Omental fat pad (tissue), 4 donors: ENCODE measurements at places on chromosomes 16 and 17.

DNA sequence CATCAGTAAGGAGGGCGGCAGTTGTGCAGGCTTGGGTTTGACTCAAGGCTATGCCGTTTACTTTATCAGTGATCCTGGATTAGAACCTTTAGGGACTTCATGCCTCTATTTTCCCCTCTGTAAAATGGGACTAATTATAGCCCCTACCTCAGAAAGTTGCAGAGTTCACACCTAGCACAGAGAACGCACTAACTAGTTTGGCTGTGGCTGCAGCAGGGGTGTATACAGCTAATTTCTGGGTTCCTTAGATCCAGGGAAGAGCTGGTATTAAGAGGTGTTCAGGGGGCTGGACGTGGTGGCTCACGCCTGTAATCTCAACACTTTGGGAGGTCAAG lies 267.3 kb downstream of the CPPED1 start:
- DNase-seq = no peak

DNA sequence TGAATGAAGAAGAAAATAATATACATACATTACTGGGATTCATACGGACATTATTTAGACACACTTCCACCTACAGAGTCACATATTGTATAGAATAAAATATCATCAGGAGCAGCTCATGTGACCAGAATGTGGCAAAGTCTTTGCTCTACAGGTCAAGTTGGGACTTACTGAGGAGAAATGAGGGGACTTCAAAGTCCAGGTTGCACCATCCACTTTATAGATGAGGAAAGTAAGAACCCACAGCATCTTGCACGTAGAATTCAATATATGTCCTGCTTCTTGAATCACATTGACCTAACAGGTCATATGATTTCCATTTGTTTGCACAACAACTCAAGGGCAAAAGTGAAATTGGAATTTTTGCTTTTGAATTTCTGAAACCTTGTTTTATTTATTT lies 524.3 kb downstream of the WWOX start:
- DNase-seq = no peak

DNA sequence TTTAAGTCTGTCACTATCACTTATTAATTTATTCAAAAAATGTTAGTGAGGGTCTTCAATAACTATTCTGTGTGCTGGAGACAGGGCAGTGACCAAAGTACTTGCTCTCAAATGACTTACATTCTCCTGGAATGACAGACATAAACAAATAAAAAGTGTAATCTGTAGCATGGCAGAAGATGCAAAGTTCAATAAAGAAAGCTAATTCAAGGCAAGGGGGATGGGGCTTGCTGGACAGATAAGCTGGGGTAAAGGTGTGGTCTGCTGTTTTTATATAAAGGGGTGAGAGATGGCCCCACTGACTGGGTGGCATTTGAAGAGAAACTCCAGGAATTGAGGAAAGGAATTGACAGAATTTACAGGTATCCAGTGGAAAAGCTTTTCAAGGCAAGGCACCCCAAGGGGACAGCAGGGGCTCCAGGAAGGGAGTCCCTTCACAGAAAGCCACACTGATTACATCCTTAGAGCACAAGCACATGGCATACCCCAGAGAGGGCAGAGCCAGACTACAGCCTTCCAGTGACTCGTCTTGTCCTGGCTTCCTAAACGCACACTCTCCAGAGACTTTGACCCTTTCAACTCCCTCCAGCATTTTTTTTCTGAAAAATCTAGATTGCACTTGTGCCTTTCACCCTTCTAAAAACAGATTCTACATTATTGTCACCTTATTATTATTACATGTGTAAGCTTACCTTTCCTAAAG lies 123.7 kb upstream of the HS3ST3A1 start:
- DNase-seq = no peak

DNA sequence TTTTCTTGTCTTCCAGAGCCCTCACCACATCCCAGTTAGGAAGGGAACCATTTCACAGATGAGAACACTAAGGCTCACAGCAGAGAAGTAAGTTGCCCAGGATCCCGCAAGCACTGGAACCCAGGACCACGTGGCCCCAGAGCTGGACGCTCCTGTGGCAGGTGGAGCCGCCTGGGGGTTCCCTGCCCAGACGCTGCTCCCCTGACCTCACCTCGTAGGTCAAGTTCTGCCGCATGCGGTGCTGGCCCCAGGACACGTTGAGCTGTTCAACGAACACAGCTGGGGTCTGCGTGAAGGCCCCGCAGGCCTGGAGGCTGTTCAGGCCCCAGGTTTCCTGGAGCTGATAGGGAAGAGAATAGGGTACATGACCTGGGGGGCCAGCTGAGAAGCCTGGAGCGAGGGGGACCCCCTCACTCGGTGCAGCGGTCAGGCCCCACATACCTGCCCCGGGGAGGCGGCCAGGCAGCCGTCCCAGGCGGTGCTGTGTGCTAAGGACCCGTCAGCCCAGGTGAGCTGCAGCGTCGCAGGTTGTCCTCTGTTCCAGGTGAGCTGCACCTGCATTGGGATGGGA lies 54.1 kb downstream of the RMI2 start:
- no peak for DNase-seq

- DNase-seq = no peak
These were observed 620.7 kb downstream of the RBFOX1 start for GRCh38 chr16:7953360-7953759.

DNA sequence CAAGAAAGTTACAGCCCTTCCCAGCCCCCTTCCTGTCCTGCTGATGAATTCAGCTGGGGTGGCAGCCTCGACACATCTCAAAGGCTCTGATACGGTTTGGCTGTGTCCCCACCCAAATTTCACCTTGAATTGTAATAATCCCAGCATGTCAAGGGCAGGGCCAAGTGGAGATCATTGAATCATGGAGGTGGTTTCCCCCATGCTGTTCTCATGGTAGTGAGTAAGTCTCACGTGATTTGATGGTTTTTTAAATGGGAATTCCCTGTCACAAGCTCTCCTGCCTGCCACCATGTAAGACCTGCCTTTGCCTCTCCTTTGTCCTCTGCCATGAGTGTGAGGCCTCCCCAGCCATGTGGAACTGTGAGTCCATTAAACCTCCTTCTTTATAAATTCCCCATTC lies 163.2 kb upstream of the FOXF1 start:
- no peak for DNase-seq

DNA sequence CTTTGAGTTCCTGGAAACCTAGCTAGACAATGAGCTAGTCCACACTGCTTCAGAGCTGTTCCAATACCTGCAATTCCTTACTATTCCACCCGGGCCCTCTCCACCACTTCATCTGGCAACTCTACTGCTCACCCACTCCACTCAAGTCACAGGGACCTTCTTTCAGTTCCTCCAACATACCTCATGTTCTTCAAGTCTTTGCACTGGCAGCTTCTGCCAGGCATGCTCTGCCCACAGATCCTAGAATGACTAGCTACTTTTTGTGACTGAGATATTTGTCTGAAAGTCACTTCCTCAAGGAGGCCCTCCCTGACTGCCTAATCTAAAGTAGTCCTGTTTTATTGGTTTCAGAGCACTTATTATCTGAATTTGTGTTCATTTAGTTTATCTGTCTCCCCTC lies 86.4 kb downstream of the TEX14 start:
- DNase-seq = no peak

- no peak for DNase-seq
These were observed 13.2 kb downstream of the CD300LG start for GRCh38 chr17:43860077-43860725.

GRCh38 chr17:36979565-36979941 lies 30.8 kb downstream of the AATF start:
- DNase-seq = no peak

- DNase-seq = no peak
These were observed 1.3 kb downstream of the METRN start for GRCh38 chr16:716200-716568.

DNA sequence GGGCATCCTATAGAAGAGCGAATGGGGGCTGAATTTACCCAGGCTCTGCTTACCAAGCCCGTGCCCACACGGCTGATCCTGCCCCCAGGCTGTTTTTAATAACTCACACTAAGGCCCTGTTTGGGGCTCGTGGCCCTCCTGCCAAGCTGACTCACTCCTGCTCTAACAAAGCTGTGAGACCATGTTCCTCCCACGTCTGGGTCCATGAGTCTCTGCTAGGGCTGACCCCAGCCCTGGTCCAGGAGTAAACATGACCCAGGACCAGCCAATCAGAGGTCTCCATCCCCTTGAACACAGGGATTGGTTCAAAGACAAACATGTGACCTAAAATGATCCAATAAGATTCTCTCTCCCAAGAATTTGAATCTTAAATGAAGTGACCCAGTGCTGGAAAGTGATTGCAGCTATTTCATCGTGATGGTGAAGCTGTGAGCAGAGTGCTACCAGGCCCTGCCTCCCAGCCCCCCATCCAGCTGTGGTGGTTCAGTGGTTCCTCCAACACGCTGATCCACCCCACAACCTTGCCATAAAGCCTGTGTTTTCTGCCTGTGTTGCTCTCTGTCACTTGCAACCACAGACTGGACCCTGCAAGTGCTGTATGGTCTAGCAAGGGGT lies 57.2 kb downstream of the C16orf82 start:
- DNase-seq = no peak

- DNase-seq = no peak
These were observed 22.6 kb upstream of the ITGA3 start for GRCh38 chr17:50033316-50033715.

- DNase-seq = no peak
These were observed 17.7 kb upstream of the TOM1L1 start for GRCh38 chr17:54882950-54883349.

DNA sequence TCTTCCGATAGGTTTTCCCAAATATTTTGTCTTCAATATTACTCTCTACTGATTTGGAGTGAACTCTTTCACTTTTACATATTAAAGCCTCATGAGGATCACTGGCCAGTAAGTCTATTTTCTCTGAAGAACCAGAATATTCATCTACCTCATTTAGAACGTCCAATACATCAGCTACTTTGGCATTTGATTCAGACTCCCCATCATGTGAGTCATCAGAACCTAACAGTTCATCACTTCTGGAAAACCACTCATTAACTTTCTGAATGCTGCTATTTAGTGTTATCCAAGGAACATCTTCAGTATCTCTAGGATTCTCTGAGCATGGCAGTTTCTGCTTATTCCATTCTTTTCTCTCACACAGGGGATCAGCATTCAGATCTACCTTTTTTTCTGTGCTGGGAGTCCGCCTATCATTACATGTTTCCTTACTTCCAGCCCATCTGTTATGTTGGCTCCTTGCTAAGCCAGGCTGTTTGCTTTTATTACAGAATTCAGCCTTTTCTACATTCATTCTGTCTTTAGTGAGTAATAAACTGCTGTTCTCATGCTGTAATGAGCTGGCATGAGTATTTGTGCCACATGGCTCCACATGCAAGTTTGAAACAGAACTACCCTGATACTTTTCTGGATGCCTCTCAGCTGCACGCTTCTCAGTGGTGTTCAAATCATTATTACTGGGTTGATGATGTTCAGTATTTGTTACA lies 30.9 kb downstream of the BRCA1 start:
- no peak for DNase-seq
